ENCODE measurements at places on chromosomes 1 and 21. TPM values are rescaled to one million over a fixed set of nuclear protein-coding genes. Genes with fewer than 3 reads are reported as not detected.
A peak's percentile ranks its signal among the peaks of the same experiment; 100 is the strongest.

DNA sequence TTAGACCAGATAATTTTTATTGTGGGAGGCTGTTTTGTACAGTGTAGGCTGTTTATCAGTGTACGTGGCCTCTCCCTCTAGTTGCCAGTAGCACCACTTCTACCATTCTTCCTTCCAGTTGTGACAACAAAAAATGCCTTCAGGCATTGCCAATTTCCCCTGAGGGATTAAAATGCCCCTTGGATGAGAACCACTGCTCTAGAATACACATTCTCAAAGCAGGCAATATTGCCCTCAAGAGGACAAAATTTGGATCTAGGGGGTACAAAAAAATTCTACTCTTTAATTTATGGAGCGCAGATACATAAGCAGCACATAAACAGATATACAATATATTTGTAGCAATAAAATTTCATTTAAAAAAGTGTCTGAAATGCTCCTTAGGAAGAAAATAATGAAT, 674.6 kb downstream of the PTPRC start:
- no peak for DNase-seq

GRCh38 chr1:110676970-110677369, 2.2 kb upstream of the KCNA3 start:
- no peak for DNase-seq

DNA sequence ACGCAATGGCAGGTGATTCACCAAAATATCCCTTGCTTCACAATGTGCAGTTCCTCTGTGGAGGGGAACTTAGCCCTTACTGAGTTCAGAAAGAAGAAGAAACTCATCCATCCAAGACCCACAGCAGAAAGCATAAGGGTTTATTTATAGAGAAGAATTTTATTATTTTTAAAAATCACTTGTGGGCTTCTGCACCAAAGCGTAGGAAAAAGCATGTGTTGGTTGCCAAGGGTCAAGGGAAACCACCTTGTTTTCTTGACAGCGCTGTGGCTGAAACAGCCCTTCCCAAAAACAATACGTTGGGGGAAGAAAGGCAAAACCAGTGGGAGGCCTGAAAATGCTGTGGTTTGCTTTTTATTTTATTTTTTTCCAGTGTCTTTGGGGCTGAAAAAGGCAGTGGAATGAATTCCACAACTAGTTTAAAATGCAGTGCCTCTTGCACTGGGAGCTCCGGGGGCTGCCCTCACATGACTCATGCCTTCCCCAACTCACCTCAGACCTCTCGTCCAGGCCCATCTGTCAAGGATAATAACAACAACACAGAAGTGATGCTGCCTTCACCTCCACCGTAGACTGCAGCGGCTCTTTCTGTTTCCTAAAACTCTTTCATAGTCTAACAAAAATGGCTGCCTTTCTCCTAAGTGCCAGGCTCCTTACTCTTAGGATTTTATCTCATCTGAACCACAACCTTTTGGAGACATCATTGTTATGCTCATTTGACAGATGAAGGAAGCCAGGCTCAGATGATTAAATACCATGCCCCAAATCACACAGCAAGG, 224.2 kb upstream of the JUN start:
- no peak for DNase-seq

GRCh38 chr1:218433744-218434143, 88.6 kb downstream of the TGFB2 start:
- no peak for DNase-seq

DNA sequence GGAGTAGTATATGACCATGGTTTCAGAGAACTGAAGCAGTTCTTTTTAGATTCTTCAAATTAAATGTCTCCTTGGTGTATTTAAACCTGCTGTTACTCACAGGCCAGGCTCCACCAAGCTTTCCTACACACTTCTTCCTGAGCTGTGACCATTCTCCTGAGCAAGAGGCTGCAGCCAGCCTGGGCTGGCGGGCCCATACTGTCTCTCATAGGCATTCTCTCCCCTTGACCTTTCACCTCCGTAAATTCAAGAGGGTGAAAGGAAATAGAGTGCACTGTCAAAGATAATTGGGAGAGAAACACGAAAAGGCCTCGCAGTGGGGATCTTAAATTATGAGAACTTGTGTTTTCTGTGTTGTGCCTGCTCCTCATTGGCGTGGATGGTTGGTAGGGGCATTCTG, 2.3 kb downstream of the ARF1 start:
- DNase-seq, result no peak

DNA sequence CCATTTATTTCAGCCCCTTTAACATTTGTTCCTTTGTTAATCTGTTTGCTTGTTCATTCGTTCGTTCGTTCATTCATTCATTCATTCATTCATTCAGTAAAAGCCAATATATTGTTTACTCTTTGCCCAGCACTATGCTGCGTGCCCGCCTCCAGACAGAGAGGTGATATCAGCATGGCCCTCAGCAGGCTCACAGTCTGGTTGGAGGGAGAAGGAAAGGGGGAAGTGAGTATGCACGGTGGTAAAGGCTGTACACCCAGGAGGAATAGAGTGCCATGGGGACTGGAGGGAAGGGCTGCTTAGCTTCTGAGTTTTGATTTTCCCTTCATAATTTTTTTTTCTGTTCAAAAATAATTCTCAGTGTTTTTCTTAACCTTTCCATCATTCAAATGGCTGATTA, 144.7 kb downstream of the NOS1AP start:
- DNase-seq, result no peak

Gene SASS6
- 4.0 TPM for total RNA-seq

Gene FCRL6
- total RNA-seq, result not detected

Gene FCGR2B
- total RNA-seq, result not detected

- DNase-seq, result peak; percentile 60
These were observed 78.0 kb downstream of the MEGF6 start for GRCh38 chr1:3533067-3534048.

Gene NPR1
- total RNA-seq, result not detected

Gene RGS1
- not detected for total RNA-seq

- DNase-seq, result no peak
These were observed 50.0 kb upstream of the SLC19A1 start for GRCh38 chr21:45592208-45592619.

Gene KCNJ6
- total RNA-seq, result 80.5 TPM

- DNase-seq, result peak; percentile 33
These were observed 1.7 kb downstream of the HLX start for GRCh38 chr1:220880726-220881506.

DNA sequence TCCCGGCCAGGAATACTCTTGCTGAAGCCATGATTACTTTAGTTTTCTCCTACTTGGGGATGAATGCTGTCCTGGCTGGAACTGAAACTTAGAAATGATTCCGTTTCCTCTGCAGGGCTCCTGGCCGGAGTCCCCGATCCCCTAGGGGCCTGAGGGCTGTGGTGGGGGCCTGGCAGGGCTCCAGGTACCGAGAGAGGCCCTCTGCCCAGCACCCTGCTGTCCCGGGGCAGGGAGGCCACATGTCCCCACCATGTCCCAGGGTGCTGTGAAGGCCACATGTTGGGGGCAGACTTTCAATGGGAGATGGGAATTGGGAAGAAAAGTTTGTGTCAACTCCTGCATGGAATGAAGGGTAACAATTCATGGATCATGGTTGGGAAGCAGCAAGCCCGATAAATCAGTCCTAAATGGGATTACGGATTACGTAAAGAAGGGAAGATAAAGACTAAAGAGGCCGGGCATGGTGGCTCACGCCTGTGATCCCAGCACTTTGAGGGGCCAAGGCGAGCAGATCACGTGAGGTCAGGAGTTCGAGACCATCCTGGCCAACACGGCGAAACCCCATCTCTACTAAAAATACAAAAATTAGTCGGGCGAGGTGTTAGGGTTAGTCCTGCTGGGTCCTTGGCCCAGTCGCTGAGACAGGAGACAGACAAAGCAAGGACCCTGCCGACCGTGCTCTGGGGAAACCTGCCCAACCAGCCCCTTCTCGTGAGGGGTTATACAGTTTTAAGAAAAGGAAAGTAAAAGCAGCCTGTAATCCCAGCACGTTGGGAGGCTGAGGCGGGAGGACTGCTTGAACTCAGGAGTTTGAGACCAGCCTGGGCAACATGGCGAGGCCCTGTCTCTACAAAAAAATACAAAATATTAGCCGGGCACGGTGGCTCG, 37.6 kb downstream of the MORN1 start:
- DNase-seq, result no peak

DNA sequence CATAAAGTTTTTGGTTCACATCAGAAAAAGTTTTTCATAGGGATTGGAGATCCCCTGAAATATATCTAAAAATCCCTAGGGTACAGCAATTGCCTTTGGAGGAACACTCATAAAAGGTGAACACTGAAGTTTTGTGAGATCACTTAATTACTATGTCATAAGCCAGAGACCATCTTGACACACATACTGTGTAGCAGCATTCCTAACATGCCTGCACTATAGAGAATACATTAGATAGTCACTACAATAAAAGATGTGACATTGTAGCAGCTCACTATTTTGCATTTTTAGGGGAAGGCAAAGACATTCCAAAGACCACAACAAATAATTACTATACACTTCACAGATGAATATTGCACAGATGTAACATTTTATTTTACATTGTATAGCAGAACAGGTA, 779.9 kb downstream of the KCNT2 start:
- DNase-seq, result no peak

DNA sequence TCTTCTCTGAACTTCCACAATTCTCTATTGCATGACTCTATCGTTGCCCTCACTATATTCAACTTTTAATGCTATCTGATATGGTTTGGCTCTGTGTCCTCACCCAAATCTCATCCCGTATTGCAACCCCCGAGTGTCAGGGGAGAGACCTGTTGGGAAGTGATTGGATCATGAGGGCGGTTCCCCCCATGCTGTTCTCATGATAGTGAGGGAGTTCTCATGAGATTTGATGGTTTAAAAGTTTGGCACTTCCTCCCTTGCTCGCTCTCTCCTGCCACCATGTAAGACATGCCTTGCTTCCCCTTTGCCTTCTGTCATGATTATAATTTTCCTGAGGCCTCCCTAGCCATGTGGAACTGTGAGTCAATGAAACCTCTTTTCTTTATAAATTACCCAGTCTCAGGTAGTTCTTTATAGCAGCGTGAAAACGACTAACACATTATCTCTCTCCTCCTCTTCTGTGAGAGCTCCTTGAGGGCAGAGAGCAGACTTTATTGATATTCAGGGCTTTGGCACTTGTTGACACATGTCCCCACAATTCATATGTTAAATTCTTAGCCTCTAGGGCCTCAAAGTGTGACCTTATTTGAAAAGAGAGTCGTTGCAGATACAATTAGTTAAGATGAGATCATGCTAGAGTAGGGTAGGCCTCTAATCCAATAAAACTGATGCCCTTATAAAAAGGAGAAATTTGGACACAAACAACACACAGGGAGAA, 52.1 kb downstream of the ADCY10 start:
- no peak for DNase-seq

- no peak for DNase-seq
These were observed 120.4 kb upstream of the GREM2 start for GRCh38 chr1:240732390-240732789.

Gene OPRD1
- 1.2 TPM for total RNA-seq

Gene SAMD11
- 46.2 TPM for total RNA-seq

GRCh38 chr1:88327391-88328267, 356.4 kb upstream of the PKN2 start:
- no peak for DNase-seq

- no peak for DNase-seq
These were observed 41.0 kb upstream of the CD5L start for GRCh38 chr1:157882580-157882979.

DNA sequence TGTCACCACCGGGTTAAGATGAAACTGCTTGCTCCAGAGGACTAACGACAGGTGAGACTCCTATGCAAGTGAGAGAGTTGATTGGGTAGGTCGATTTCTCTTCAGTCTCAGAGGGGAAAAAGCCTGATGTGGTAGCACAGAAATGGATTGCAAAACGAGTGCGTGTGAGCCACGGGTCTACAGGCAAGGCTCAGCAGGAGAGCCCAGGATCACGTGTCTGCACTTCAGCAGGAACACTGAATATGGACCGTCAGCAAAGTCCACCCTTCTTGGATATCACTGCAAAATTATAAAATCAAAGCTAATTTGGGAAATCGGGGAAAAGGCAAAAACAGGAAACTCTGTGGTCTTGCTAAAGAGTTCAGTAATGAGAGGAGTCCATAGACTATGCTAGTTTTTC, 107.7 kb upstream of the ZNF648 start:
- no peak for DNase-seq
